Stomach (tissue), 19 donors: ENCODE measurements at places on chromosomes 1 and 21. TPM values are rescaled to one million over a fixed set of nuclear protein-coding genes. Genes with fewer than 3 reads are reported as not detected.
A peak's percentile ranks its signal among the peaks of the same experiment; 100 is the strongest.

VTCN1 gene
- not detected for total RNA-seq

ANKRD13C gene
- total RNA-seq, result 12.9 TPM

GPR25 gene
- total RNA-seq, result not detected

FCRLA gene
- not detected for total RNA-seq

VSIG8 gene
- total RNA-seq, result 2.5 TPM

GJC2 gene
- 1.7 TPM for total RNA-seq

TNFAIP8L2 gene
- 19.4 TPM for total RNA-seq

BEND5 gene
- total RNA-seq, result 5.8 TPM

OR14A2 gene
- total RNA-seq, result not detected

DNA sequence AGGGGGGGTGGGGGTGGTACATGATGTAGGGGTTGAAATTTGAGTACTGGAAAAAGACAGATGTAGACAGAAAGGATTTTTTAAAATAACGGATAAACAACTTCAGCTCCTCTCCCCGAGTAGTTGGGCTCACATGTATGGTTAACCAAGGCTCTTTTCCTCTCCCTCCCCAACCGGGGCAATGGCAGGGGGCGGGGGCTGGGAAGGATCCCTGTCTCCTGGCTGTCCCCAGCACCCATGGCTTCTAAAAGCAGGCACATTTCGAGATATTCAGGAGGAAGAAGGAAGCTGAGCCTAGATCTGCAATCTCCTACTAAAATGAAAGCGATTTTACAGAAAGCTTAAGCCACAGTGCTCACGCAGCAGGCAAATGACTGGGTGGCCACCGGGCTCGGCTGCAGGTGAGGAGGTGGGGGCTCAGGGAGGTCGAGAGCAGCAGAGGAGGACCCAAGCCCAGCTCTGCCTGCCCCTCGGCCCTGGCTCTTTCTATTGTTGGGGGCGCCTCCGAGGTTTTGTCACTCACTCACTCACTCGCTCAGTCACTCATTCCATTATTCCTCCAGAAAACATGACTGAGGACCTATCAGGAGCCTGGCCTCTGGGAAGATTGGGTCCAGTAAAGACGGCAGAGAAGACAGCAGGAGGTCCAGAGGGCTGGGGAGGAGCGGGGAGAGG is 573.3 kb downstream of the PTPRU start:
- H3K36me3 ChIP-seq, result no peaks in the 10 kb centered on the region
- H3K4me1 ChIP-seq, result no peaks in the 10 kb centered on the region

- H3K4me1 ChIP-seq, result no peaks in the 10 kb centered on the region
- no peak overlapping the region for H3K4me3 ChIP-seq
- no peaks in the 10 kb centered on the region for H3K27me3 ChIP-seq
- peak; percentile 42 for DNase-seq
- no peaks in the 10 kb centered on the region for H3K36me3 ChIP-seq
Measured at GRCh38 chr1:243409284-243409683, 153.4 kb downstream of the SDCCAG8 start.

DNA sequence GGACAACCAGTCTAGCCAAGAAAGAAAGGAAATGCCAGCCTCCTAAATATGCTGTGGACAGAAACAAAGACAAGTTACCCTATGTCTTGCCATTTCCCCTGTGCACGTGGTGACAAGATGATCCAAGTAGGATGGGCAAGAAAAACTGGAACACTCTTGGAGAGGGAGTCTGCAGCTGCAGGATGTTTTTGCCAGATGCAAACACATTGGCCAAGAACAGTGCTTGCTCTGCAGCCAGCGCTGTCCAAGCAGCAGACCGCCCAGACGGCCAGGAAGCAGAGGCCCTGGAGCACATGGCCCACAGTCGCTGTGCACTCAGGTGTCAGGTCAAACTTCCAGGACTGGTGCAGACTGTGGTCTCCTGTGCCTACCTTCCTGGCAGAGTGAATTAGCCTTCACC is 189.3 kb downstream of the SLC35F3 start:
- H3K27ac ChIP-seq, result no peak overlapping the region
- H3K4me3 ChIP-seq, result no peak overlapping the region
- H3K27me3 ChIP-seq, result peaks cover 13% of the 10 kb centered on the region
- DNase-seq, result peak; percentile 66
- peaks cover 19% of the 10 kb centered on the region for H3K4me1 ChIP-seq
- H3K36me3 ChIP-seq, result no peaks in the 10 kb centered on the region

DNA sequence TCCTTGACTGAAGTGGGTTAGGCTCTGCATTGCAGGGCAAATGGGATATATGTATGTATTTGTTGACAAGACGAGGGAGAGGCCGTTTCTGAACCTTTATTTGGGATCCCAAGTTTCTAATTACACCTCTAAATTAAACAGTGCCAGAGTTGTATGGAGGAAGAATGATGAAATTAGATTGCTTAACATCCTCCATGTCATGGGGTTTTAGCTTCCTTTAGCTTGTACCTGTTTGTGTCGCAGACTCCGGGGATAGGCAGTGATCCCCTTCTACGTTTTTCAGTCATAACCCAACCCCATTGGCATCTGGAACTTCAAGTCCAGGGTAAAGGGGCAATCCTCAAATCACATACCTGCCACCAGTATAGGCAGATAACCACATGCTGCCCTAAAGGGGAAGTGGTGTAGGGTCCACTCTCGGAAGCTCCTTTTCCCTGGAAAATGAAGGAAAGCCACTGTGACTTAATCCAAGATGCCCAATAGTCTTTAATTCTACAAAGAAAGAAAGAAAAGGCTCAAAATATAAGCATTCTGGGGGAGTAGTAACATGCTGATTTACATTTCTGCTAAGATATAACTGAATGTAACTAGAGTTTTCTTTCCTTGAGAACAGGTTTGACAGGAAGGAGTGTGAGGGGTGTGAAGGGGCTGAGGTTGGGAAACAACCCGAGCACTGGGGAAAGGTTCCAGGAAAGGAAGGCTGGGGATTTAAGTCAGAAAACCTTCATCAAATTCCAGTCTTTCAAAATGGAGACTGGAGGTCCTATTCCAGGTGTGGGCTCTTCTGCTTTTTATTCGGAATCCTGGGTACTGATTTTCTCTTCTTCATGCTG is 77.6 kb downstream of the RGL1 start:
- H3K36me3 ChIP-seq, result peaks cover 9% of the 10 kb centered on the region
- H3K27me3 ChIP-seq, result no peaks in the 10 kb centered on the region
- peaks cover 5% of the 10 kb centered on the region for H3K4me1 ChIP-seq

DNA sequence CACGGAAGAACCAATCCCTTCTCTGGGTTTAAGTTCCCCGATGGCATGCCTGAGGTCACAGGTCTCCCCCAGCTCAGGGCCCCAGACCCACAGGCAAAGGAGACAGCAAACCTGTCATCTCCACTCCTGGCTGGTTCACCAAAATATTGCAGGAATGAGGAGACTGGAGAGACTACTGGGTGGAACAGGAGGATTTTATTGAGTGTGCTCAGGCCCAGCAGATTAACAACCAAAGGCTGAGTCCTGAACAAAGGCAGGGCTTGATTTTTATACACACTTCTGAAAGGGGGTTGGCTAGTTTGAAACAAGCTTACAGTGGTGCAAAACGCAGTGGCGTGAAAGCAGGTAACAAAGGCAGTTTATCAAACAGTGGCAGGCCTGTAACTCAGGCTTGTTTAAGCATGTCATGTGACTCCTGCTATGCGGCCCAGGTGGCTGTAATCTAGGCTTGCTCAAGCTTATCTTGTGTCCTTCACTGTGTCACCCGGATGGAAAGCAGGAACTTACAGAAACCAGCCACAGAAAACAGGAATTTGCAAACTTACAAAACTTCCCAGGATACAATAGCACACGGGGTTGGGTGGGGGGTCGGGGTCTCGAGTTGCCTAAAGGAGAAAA is 27.4 kb upstream of the KCNJ15 start:
- H3K27ac ChIP-seq, result no peak overlapping the region
- peaks cover 14% of the 10 kb centered on the region for H3K4me1 ChIP-seq
- DNase-seq, result no peak
- H3K27me3 ChIP-seq, result no peaks in the 10 kb centered on the region

DNA sequence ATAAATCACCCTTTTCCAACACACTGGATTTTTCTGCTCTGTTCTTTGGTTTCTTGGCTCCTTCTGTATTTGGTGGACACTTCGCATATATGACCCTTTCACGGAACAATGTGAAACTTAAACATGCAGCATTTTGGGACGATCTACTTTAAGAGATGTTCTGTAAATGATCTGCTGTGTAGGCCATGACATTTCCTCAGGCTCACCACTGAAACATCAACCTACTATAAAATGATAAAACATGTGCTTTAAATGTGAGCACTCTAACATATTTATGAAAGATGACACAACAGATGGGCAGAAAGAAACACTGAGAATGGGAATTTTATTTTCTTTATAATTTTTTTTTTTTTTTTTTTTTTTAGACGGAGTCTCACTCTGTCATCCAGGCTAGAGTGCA is 316.3 kb upstream of the GREM2 start:
- no peak overlapping the region for H3K4me3 ChIP-seq
- no peaks in the 10 kb centered on the region for H3K36me3 ChIP-seq
- no peak for DNase-seq
- no peaks in the 10 kb centered on the region for H3K4me1 ChIP-seq
- H3K27me3 ChIP-seq, result no peaks in the 10 kb centered on the region

- no peaks in the 10 kb centered on the region for H3K4me1 ChIP-seq
- H3K27me3 ChIP-seq, result no peaks in the 10 kb centered on the region
- H3K27ac ChIP-seq, result no peak overlapping the region
- no peak overlapping the region for H3K4me3 ChIP-seq
- no peak for DNase-seq
Measured at GRCh38 chr1:208929575-208929974, 653.9 kb upstream of the CAMK1G start.

- H3K27ac ChIP-seq, result no peak overlapping the region
- no peak overlapping the region for H3K4me3 ChIP-seq
- H3K4me1 ChIP-seq, result peaks cover 4% of the 10 kb centered on the region
Measured at GRCh38 chr1:38208716-38209632, 162.4 kb upstream of the POU3F1 start.

DNA sequence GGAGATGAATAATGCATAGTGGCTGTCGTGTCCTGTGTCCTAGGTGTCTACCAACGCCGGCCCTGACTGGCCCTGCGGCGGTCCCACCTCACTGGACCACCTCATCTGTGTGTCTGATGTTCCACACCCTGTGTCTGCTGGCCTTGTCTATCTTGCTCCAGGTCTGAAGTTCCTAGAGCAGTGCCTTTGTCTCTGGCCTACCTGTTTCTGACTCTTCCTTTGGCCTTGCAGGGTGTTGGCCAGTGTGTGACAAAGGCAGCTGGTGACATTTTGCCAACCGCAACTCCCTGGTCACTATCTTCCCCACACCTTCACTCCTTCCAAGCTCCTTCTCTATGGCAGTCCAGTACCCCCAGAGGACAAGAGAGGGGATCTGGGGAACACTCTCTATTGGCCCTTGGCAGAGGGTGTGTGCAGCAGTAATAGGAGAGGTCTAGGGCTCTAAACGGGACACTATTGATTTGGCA is 1.4 kb upstream of the AHDC1 start:
- H3K36me3 ChIP-seq, result no peaks in the 10 kb centered on the region
- no peak overlapping the region for H3K27ac ChIP-seq
- no peak overlapping the region for H3K4me3 ChIP-seq
- H3K27me3 ChIP-seq, result no peaks in the 10 kb centered on the region

- no peak overlapping the region for H3K27ac ChIP-seq
- H3K27me3 ChIP-seq, result no peaks in the 10 kb centered on the region
- H3K36me3 ChIP-seq, result peaks cover 94% of the 10 kb centered on the region
- no peaks in the 10 kb centered on the region for H3K4me1 ChIP-seq
- no peak overlapping the region for H3K4me3 ChIP-seq
Measured at GRCh38 chr1:207763091-207763490, 11.2 kb downstream of the CD46 start.

GRCh38 chr1:237149857-237150256 is 107.9 kb downstream of the RYR2 start:
- no peaks in the 10 kb centered on the region for H3K27me3 ChIP-seq
- H3K27ac ChIP-seq, result no peak overlapping the region
- H3K4me3 ChIP-seq, result no peak overlapping the region

GRCh38 chr1:160741612-160742348 is 2.7 kb downstream of the SLAMF7 start:
- H3K27me3 ChIP-seq, result no peaks in the 10 kb centered on the region
- no peak overlapping the region for H3K27ac ChIP-seq
- H3K4me3 ChIP-seq, result no peak overlapping the region
- H3K4me1 ChIP-seq, result no peaks in the 10 kb centered on the region
- no peaks in the 10 kb centered on the region for H3K36me3 ChIP-seq

- no peak overlapping the region for H3K4me3 ChIP-seq
- no peak overlapping the region for H3K27ac ChIP-seq
- DNase-seq, result no peak
Measured at GRCh38 chr1:208215393-208215792, 28.8 kb downstream of the PLXNA2 start.

- peaks cover 100% of the 10 kb centered on the region for H3K36me3 ChIP-seq
- no peak for DNase-seq
- H3K27ac ChIP-seq, result no peak overlapping the region
- H3K27me3 ChIP-seq, result no peaks in the 10 kb centered on the region
- H3K4me3 ChIP-seq, result no peak overlapping the region
Measured at GRCh38 chr1:226372885-226373284, 35.0 kb downstream of the PARP1 start.

- DNase-seq, result peak; percentile 9
- no peaks in the 10 kb centered on the region for H3K36me3 ChIP-seq
- no peak overlapping the region for H3K4me3 ChIP-seq
- no peak overlapping the region for H3K27ac ChIP-seq
- peaks cover 9% of the 10 kb centered on the region for H3K27me3 ChIP-seq
Measured at GRCh38 chr1:7420470-7421100, 350.5 kb upstream of the VAMP3 start.

DNA sequence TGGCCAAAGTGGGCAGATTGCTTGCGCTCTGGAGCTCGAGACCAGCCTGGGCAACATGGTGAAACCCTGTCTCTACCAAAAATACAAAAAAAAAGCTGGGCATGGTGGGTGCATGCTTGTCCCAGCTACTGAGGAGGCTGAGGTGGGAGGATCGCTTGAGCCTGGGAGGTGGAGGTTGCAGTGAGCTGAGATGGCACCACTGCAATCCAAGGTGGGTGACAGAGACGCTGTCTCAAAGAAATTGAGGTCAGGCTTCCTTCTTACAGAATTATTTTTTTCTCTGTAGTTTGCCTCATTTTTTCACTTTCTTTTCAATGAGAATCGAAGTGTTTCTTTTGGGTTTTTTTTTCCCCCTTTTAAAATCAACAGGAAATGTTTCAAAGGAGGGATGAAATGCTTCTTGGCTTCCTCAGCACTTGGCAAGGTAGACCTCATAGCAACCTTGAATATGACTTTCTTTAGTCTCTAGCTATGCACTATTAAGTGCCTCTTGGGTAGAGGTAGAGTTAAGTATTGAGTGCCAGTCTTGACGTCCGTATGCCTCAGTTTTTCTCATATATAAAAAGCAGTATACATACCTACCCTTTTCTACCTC is 40.3 kb downstream of the MDM4 start:
- no peak overlapping the region for H3K4me3 ChIP-seq
- H3K27me3 ChIP-seq, result no peaks in the 10 kb centered on the region
- peaks cover 8% of the 10 kb centered on the region for H3K36me3 ChIP-seq
- H3K4me1 ChIP-seq, result no peaks in the 10 kb centered on the region

GRCh38 chr1:234972411-234973191 is 156.0 kb downstream of the TOMM20 start:
- H3K36me3 ChIP-seq, result no peaks in the 10 kb centered on the region
- no peaks in the 10 kb centered on the region for H3K27me3 ChIP-seq
- H3K27ac ChIP-seq, result no peak overlapping the region
- DNase-seq, result no peak

DNA sequence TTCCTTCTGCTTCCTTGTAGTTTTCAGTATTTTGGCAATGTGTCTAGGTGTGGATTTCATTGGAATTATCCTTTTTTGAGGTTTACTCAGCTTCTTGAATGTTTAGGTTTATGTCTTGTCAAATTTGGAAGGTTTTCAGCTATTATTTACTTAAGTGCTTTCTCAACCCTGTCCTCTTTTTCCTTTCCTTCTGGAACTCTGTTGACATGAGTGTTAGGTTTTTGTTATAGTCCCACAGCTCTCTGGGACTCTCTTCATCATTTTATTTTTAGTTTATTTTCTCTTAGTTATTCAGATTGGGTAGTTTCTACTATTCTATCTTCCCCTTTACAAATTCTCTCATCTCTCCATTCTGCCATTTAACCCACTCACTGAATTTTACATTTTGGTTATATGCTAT is 63.1 kb upstream of the GPR88 start:
- no peak overlapping the region for H3K4me3 ChIP-seq
- H3K4me1 ChIP-seq, result no peaks in the 10 kb centered on the region
- no peak for DNase-seq
